ENCODE measurements at places on chromosomes 1 and 21.

DNA sequence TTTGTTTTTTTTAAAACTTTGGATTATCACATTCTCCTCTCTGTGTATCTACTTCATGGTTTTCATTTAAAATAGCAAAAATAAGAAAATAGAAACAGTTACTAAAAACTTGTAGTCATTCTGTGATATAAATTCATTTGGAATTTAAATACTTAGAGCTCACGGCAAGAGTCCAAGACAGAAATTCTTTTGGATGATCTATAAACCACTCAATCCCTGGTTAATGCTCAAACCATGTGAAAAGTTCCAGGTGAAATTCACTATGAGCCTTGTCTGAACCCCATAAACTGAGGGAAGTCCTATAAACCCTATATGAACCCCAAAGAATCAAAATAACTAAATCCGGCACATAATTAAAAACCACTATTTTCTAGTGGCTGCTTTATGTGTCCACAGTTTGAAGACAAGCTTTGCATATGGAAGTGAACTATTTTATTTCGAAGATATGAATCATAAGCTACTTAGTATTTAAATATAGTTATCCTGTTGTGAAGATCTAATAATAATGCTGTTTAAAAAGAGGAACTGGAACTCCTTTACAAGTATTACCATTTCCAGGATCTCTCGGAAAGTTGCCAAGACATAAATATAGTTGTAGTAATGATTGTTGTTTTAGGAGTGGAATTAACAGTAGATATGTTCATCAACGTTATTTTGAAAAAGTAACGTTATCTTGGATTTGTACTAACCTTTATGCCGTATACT, 163.5 kb downstream of the NFIA start:
- DNase-seq, result no peak

GRCh38 chr1:7613106-7613850, 157.8 kb upstream of the VAMP3 start:
- no peak for DNase-seq

GRCh38 chr1:61400997-61401396, 318.6 kb downstream of the NFIA start:
- DNase-seq, result no peak

GRCh38 chr1:13694886-13695684, 4.9 kb upstream of the PRDM2 start:
- DNase-seq, result no peak

GRCh38 chr1:88350648-88351047, 333.4 kb upstream of the PKN2 start:
- DNase-seq, result no peak

DNA sequence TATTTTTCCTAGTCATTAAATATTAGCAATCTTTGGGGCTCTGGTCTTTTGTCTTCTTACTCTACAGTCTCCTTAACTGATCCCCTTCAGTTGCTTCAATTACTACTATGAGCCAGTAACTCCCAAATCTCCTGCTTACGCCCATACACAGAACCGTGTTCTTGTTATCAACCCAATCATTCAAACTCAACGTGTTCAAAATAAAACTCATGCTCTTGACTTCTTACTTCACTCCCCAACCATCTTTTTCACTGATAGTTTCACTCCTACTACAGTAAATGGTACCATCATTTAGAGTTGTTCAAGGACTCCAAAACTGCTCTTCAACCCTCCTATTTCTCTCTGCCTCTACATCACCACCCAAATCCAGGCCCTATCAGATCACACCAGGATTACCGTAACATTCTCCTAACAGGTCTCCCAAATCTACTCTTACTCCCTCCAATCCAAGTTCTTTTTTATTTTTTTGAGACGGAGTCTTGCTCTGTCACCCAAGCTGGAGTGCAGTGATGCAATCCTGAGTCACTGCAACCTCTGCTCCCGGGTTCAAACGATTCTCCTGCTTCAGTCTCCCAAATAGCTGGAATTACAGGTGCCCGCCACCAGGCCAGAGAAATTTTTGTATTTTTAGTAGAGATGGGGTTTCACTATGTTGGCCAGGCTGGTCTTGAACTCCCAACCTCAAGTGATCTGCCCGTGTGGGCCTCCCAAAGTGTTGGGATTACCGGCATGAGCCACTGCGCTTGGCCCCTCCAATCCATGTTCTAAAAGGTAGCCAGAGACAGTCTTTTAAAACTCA, 3.0 kb downstream of the YARS1 start:
- DNase-seq, result no peak

DNA sequence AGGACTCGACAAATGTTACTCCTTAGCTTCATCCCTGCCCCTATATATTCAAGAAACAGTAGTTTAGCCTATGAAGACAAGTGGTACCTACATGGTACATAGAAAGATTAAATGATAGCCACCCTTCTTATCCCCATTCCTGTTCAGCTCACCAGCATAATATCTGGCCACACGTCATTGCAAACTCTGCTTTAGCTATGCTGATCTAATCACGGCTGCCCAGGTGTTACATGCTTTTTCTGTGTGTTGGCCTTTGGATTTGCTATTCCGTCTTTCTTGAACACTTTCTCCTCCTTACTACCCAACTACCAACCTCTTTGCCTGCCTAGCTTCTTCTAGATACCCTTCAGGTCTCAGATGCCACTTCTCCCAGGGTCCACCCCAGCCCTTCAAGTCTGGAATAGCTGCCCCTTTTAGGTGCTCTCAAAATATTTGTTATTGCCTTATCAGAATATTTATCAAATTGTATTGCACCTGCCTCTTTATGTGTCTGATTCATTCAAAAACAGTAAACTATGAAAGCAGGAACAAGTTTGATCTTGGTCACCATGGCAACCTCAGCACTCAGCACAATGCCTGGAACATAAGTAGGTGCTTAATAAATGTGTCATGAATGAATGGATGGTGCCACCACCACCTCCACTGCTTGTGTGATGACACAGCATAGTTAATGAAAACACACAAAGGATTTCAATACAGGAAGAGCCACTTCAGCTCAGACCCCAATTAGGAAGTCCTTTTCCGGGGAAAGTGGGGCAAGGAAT, 11.4 kb upstream of the DNASE2B start:
- no peak for DNase-seq

- DNase-seq, result no peak
These were observed 749 bp upstream of the LRIG2 start for GRCh38 chr1:113072141-113072756.

- no peak for DNase-seq
These were observed 36.0 kb downstream of the KAZN start for GRCh38 chr1:14634486-14634885.

GRCh38 chr1:53319296-53320101, 8.4 kb downstream of the LRP8 start:
- no peak for DNase-seq

DNA sequence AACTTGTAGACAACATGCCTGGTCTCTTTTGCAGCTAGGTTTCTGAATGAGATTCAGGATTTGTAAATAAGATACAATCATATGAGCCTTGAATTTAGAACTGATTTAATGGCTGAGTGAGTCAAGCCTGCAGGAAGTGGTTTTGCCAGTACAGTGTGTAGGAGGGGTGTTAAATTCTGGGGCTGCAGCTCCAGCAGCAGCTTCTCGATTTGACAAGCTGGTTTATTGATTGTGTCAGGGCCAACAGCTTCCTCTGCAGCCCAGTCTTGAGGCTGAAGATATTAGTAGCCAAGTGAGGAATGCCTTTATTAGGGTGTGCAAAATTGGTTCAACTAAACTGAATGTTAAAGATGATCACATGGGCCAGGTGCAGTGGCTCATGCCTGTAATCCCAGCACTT, 11.5 kb upstream of the PLA2G5 start:
- DNase-seq, result peak; percentile 71

DNA sequence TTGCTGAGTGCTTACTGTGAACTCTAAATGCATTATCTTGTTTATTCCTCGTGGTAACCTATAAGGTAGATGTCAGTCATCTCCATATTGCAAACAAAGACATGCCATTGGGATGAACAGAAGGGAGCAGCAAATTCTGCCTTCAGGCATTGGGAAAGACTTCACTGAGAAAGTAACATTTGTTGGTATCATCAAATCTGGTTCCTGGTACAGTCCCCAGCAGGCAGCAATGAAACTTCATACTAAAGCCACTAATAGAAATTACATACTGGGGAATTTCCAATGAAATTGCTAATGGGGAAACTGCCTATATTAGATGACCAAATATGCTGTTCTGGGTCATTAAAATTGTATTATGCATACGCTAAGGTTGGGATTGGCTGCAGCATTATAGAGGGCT, 47.3 kb upstream of the ST6GALNAC5 start:
- no peak for DNase-seq

- no peak for DNase-seq
These were observed 86.2 kb downstream of the RIPK4 start for GRCh38 chr21:41680444-41681347.

- no peak for DNase-seq
These were observed 49.9 kb downstream of the TMEM53 start for GRCh38 chr1:44624268-44624901.

GRCh38 chr21:27515676-27516075, 548.8 kb upstream of the ADAMTS5 start:
- DNase-seq, result no peak

- no peak for DNase-seq
These were observed 67.3 kb downstream of the URB2 start for GRCh38 chr1:229693129-229693900.

DNA sequence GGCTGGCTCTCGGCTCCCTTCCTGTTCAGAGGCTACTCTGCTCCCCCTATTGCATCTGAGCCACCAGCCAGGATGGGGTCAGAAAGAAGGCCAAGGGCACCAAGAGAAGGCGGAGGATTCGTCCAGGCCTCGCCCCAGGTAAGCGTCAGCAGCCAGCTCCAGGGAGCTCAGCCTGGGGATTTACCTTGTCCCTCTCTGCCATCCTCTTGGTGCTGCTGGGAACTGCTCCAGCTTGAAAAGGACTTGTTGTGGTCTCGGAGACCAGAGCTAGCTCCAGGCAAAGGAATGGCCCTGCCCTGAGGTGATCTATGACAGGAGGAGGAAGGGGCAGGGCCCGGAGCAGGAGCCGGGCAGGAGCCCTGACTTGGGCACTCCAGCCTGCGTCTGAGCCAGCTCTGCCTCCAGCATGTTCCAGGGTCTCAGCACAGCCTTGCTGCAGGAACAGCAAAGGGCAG, 113.7 kb upstream of the IFFO2 start:
- DNase-seq, result no peak

DNA sequence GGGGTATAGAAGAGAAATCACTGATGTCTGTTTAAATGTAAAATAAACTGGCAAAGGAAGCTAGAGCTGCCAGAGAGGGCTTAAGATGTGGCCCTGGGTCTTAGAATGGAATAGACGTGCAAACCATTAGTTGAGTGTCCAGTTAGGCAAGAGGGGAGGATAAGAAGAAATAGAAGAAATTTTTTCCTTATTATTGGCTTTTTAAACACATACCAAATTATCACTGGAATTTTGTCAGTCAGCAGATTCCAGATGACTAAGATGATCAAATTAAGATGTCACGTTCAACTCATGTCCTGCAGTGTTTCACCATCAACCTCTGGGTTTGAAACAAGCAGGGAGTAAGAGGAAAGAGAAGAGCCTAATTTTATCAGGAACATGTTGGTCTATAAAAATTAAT, 71.6 kb upstream of the C1orf21 start:
- no peak for DNase-seq

DNA sequence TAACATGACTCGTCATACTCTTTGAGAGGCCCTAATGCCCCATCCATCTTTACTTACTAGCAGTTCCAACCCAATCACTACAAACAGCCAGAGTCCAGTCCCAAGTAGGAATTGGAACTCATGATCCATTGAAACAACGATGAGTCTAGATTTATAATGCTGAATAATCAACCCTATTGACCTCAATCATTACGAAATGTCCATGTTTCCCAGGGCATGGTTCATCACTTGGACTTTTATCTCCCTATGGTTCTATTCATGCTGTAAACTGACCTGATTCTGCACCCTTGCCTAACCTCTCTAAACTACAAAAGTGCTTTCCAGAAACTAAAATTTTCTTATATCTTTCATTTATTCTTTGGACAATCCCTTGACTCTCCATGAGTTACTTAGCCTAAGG, 840.0 kb upstream of the B3GALT2 start:
- DNase-seq, result no peak

DNA sequence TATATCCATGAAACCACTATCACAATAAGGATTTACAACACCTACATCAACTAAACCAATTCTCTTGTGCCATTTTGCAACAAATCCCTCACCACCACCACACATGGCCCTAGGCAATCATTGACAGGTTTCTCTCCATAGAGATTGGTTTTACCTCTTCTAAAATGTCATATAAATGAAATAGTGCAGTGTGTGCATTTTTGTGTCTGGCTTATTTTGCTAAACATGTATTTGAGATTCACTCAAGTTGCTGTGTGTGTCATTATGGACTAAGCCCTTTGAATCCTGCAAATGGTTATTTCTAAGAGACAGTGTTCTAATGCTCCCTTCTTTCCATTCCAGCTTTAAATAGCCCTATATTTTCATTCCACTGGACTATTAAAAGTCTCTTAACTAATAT, 179.7 kb upstream of the LRRC7 start:
- DNase-seq, result no peak

DNA sequence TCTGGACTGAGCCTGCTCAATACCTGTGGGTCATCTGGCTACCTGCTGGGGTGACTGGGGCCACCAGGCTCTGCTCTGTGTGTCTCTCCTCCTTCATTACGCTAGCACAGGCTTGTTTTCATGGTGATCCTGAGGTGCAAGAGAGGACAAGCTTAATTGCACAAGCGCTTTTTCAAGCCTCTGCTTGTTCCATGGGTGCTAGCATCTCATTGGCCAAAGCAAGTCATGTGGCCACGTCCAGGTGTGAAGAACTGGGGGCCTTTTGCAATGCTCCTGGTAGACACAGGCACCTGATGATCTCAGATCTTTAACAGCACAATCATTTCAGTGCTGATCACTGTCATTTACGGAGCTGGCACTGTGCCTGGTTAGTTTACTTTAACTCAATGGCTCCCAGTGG, 114.6 kb downstream of the KAZN start:
- DNase-seq, result no peak

- no peak for DNase-seq
These were observed 68.6 kb downstream of the SYDE2 start for GRCh38 chr1:85132078-85132720.

GRCh38 chr1:170273291-170274130, 127.8 kb downstream of the NTMT2 start:
- no peak for DNase-seq

- DNase-seq, result no peak
These were observed 97.6 kb downstream of the CC2D1B start for GRCh38 chr1:52268372-52268771.
